Activated gamma-delta T cell treated with anti-CD3 and anti-CD28 coated beads, Interleukin-2, amount 50 U/mL, for 16 hours (primary cell): ENCODE measurements at places on chromosomes 3 and 15.

- no peak for DNase-seq
Observed at GRCh38 chr15:81170511-81170910, 26.2 kb upstream of the IL16 start.

DNA sequence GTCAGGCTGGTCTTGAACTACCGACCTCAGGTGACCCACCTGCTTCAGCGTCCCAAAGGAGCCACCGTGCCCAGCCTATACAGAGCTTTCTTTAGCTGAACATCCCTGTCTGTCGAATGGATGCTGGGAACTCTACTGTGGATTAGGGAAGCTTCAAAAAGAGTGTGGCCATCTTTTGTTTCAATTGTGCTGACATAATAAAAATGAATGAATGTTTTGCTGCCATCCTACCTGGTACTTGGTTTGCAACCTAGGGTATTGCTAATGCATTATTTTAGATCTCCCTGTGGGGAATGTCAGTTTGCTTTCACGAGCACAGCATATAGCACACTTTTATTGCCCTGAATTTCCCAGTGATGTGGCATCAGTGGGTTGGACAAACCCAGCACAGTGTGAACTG, 32.3 kb downstream of the CMTM6 start:
- no peak for DNase-seq

DNA sequence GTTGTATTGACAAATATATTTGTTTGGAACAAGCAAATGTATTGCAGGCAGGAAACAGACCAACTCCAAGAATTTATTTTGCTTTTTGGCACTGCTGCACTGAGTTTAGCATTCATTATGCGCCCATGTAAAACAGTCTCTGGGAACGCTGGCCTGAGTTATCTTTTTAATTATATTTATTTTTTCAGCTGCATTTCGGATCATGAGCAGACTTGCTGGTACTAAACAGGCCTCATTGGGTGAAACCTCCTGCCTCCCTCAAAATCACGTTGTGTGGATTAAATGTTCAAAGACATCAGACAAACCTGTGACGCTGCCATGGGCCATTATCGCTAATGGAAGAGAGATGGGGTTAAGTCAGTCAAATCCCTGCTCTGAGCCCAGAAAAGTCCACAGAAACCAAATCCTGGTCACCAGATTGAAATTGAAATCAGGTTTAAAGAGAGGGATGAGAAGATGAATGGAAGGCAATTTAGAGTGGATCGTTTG, 511.1 kb upstream of the PROK2 start:
- DNase-seq, result no peak

GRCh38 chr3:19559724-19560442, 374.1 kb downstream of the EFHB start:
- DNase-seq, result no peak

GRCh38 chr3:151544164-151544548, 83.3 kb upstream of the IGSF10 start:
- no peak for DNase-seq

- no peak for DNase-seq
Observed at GRCh38 chr15:67900621-67901147, 60.8 kb upstream of the RNU6-1 start.

GRCh38 chr3:167406876-167407492, 26.9 kb upstream of the ZBBX start:
- DNase-seq, result no peak

DNA sequence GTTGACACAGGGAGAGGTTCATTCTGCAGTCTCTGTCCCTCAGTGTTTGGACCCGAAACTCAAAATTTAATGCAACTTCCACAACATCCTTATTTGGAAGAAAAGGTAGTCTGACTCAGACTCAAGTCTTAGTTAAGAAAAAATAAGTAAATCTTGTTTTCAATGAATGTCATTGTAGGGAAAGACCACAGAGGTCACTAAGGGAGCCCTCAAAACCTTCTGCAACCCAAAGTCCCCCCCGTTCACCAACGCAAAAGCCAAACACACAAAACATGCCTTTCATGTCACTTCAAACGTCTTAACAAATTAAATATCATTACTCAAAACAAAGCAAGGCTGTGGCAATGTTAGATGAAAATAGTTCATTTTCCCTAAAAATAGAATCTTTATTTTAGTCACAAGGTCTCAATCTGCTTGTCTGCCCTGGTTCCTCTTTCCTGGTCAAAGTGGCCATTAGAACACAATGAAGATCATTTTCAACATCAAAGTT, 20.9 kb upstream of the SSUH2 start:
- DNase-seq, result no peak

DNA sequence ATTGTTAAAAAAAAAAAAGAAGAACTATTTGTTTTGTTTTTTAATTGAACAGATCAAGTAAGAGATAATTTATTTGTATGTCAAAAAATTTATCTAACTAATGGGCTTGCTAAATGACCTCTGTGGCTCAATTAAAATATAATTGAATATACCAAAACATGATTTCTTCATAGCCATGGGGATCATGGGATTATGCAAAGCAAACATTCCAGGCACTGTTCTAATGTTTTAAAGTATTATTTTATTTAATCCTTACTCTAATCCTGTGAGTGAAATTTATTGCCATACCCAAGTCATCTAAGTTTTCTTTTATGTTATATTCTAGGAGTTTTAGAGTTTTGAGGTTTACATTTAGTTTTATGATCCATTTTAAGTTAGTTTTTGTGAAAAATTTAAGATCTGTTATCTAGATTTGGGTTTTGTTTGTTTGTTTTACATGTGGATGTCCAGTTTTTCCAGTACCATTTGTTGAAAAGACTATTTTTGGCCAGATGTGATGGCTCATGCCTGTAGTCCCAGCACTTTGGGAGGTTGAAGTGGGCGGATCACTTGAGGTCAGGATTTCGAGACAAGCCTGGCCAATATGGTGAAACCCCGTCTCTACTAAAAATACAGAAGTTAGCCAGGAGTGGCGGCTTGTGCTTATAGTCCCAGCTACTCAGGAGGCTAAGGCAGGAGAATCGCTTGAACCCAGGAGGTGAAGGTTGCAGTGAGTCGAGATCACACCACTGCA, 52.3 kb upstream of the CNOT10 start:
- no peak for DNase-seq

DNA sequence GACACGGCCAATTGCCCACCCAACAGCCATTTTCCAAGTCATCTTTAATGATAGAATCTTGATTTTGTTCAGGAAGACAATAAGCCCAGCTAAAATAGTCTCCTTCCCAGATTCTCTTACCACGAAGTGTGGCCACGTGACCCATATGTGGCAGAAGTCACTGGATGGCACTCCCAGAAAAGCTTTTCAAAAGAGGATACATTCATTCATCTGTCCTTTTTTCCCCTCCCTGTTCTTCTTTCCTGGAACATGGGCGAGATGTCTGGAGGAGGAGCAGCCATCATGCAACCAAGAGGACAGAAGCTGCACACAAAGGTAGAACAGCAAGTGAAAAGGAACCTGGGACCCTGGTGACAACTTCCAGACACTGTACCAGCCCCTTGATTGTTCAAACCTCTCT, 174.7 kb downstream of the UACA start:
- DNase-seq, result no peak

DNA sequence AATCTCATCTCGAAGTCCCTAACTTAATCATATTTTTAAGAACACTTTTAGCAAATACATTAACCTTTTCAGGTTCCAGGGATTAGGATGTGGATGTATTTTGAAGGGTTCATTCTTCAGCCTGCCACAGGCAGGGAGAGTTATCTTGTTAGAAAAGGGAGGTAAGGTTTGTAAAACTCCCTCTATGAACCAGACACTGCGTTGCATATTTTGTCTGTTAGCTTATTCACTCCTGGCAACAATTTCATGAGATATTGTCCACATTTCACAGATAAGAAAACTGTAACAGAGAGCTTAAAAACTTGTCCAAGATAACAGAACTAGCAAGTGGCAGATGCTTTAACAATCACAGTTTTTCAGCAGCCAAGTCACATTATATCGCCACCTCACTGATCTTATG, 155.4 kb downstream of the DIPK2A start:
- no peak for DNase-seq

GRCh38 chr3:136979204-136979603, 21.4 kb downstream of the IL20RB start:
- no peak for DNase-seq

DNA sequence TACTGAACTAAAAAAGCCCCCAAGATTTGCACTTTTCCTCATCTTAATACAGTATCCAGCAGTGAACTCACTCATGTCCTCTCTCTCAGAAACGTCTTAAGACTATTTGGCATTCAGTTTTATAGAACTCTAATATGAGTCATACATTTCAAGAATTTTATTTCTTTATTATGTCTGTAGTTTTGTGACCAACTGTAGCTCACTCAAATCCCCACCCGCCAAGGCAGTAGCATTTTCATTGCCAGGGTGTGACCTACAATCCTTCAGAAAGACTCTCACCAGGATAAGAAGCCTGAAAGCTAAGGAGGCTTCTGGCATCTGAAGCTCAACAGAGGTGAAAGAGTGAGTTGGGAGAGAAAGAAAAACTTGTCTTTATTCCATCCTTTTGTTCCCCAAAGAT, 537.1 kb downstream of the RSL24D1 start:
- DNase-seq, result no peak

DNA sequence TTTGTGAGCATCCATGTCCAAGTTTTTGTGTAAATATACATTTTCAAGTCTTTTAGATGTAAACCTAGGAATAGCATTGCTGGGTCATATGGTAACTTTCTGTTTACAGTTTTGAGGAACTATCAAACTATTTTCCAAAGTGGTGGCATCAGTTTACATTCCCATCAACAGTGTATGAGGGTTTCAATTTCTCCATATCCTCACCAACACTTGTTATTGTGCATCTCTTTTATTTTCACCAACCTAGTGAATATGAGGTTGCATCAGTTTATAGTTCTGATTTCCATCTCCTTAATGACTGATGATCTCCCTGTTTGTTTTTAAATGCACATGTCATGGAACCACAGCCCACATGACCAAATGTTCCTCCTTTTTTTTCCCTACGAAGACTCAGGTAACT, 201.2 kb downstream of the FEZF2 start:
- no peak for DNase-seq

GRCh38 chr3:56864090-56864489, 62.3 kb upstream of the ARHGEF3 start:
- no peak for DNase-seq

DNA sequence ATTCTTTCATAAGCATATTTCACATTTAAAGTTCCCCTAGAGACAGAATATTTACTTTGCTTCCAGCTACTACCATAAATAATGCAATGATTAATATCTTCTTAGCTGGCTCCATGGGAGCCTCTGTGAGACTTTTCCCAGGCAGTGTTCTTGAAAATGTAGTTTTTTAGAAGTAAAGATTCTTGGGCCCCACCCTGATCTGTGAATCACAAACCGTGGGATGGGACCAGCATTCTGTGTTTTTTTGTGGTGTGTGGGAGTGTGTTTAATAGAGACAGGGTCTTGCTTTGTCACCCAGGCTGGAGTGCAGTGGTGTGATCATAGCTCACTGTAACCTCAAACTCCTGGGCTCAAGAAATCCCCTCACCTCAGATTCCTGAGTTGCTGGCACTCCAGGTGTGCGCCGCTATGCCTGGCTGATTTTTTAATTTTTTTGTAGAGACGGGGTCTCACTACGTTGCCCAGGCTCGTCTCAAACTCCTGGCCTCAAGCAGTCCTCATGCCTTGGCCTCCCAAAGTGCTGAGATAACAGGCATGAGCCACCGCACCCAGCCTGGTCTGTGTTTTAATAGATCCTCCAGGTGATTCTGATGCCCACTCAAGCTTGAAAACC, 83.0 kb downstream of the KLHL25 start:
- no peak for DNase-seq

DNA sequence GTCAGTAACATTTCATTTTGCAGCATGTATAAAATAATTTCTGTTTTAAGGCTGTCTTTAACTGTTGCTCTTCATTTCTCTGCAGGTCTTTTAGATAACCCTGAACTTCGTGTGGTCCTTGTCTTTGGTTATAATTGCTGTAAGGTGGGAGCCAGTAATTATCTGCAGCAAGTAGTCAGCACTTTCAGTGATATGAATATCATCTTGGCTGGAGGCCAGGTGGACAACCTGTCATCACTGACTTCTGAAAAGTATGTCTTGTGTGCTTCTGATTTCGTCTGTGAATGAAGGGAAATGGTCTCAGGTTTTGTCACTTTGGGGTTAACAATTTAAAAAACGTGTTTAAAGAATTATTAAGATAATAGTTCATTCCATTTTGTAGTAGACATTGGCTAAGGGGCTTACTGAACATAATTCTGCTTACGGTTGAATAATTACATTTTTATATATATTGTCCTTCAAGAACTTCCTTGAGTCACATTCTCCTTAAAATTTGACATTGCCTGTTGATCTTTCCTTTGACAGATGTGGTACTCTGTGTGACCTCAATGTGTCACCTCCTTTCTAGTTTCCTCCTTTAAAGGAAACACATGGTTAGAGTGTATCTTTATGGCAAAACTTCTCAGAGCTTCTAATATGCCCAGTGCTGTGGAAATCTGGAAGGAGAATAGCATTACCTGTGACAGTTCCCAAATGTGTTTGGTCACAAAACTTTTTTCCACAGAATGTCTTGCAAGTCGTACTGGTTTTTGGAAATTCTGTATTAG, 26.3 kb downstream of the FBXO22 start:
- DNase-seq, result no peak

DNA sequence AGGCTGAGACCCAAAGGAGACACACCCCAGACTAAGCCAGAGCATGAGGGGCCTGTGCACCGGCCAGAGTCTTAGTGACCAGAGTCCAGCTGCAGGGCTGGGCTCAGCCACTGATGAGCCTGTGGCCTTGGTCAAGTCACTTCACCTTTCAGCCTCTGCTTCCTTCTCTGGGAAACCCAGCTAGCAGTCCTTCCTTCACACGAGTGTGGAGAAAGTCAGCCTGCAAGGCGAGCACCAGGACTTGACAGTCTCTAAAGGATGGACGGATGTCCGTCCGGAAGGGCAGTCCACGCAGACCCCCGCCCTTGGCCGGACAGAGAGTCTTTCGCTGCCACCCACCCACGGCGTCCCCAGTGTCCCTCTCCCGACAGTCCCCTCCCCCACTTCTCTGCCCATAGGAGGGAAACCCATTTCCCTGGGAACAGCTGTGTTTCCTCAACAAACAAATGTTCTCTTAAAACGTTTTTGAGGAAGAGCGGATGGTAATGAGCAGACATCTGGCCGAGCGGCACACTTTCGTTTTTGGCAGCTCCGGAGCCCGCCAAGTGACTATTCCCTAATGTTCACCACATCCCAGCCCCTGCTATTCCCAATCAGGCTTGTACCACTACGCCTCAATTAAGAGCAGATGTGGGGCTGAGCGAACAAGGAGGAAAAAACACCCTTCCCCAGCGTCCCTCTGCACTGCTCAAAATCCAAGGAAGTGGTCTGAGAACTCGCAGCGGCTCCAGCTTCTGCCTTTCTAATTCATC, 129.1 kb upstream of the SMAD3 start:
- no peak for DNase-seq
